Glomerular endothelial cell (primary cell): ENCODE measurements at places on chromosomes 7 and 10.

- no peak for DNase-seq
Measured at GRCh38 chr10:17394854-17395253, 59.5 kb downstream of the ST8SIA6 start.

DNA sequence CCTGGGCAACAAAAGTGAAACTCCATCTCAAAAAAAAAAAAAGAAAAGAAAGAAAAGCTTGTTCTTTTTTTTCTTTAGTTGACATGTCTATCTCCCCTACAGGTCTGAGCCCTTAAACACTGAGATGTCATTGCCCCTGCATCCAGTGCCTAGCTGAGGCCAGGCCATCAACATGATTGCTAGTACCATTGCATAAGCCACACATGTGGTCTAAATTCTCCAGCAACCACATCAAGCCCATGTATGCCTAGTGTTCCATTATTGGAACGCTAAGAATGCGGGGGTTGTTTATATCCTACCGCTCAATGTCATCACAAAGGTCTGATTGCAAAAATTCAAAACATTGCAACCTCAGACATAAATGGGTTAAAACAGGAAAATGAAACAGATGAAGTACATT, 62.7 kb downstream of the NPTX2 start:
- DNase-seq, result no peak

DNA sequence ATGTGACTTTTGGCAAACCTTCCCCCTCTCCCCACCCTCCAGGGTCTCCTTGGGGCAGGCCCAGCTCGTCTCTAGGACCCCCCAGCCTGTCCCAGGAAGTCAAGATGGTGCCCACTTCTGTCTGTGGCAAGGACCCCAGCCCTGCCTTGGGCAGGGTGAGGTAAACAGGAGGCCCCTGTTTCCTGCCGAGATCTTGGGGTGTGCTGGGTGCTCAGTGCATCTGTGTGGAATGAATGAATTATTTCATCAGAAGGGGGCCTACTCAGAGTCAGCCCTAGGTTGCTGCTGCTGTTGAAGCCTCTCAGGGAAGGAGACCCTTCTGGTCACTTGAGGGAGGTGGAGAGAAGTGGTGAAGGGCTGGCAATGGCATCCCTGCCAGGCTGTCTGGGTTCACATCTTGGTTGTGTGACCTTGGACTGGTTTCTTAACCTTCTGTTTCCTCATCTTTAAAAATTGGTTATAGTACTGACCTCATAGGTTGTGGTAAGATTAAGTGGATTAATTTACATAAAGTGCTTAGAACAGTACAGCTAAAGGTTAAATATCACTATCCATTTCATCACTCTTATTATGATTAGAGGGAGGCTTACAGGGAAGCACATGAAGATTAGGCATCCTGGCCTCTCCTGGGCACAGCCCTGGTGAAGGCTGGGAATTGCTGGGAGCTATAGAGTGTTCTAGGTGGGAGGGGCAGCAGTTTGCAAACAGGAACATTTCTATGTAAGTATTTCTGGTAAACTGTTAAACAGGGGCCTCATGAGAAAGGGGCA, 67.7 kb downstream of the ZMIZ1 start:
- no peak for DNase-seq

- DNase-seq, result no peak
Measured at GRCh38 chr7:128105228-128106022, 74.2 kb upstream of the LRRC4 start.

GRCh38 chr7:95989301-95989700, 216.9 kb downstream of the DYNC1I1 start:
- no peak for DNase-seq

- no peak for DNase-seq
Measured at GRCh38 chr7:150969475-150969874, 8.6 kb downstream of the KCNH2 start.

DNA sequence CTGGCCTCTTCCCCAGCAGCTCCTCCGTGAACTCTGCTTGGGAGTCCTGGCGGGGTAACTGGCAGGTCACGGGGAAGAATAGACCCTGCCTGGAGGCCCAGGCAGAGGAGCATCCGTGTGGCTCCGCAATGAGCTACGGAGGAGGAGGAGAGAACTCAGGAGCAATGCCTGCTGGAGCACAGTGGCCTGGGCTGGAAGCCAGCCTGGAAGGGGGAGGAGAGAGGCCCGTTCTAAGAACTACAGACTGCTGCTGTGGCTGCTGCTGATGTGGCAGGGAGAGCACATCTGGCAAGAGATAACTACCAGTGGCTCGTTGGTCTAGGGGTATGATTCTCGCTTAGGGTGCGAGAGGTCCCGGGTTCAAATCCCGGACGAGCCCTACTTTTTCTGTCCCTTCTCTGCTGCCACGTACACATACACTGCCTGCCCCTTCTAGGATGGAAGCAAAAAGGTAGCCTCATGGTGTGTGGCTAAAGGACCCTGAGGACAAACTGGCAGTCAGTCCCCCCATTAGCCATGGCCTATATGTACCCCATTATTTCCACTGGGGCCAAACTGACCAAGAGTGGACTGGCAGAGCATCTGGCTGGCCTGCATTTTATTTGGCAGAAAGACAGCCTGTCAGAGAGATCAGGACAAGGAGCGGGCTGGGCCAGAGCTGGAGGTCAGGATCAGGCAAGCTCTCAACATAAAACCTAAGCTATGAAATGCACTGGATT, 7.7 kb upstream of the OPN1SW start:
- no peak for DNase-seq

GRCh38 chr10:5503477-5503835, 4.1 kb upstream of the CALML5 start:
- DNase-seq, result no peak

GRCh38 chr10:52259426-52259812, 54.7 kb upstream of the DKK1 start:
- DNase-seq, result no peak
